ENCODE measurements at places on chromosomes 2 and 18.

DNA sequence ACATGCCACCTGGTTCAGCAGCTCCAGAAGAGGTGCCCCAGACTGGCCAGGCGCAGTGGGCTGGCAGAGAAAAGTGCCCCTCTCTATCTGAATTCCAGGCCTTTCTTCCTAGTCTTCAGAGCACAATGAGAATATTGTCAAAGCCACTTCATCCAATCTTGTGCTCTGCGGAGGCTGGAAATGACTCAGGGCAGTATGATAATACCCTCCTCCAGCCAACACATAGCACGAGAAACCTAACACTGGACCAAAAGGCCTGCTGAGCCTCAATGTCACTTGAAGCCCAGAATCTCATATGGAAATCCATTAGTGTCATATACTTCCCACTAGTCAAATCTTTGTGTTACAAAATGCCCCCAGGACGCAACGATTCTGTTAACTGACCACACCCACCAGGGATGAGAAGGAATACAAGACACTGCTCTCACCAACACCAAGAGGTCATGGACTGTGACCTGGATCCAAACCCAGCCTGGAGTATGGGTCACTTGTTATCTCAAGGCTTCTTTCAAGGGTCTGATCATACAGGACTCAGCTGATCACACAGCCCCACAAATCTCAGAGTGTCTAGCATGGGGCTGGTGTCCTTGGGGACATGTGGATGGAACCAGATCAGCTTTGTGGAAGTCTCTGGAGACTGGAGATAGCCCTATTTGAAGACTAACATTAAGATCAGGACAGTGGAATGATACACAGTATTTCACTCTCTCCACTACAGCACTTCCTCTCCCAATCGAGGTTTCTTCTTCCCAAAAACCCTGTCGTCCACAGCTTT lies 10.1 kb downstream of the KIF3C start:
- no peak for DNase-seq

GRCh38 chr2:142603759-142604158 lies 273.7 kb upstream of the KYNU start:
- DNase-seq: no peak

GRCh38 chr2:70143314-70144150 lies 47.3 kb downstream of the C2orf42 start:
- no peak for DNase-seq

- DNase-seq: no peak
Observed at GRCh38 chr2:65940856-65941255, 494.1 kb upstream of the MEIS1 start.

DNA sequence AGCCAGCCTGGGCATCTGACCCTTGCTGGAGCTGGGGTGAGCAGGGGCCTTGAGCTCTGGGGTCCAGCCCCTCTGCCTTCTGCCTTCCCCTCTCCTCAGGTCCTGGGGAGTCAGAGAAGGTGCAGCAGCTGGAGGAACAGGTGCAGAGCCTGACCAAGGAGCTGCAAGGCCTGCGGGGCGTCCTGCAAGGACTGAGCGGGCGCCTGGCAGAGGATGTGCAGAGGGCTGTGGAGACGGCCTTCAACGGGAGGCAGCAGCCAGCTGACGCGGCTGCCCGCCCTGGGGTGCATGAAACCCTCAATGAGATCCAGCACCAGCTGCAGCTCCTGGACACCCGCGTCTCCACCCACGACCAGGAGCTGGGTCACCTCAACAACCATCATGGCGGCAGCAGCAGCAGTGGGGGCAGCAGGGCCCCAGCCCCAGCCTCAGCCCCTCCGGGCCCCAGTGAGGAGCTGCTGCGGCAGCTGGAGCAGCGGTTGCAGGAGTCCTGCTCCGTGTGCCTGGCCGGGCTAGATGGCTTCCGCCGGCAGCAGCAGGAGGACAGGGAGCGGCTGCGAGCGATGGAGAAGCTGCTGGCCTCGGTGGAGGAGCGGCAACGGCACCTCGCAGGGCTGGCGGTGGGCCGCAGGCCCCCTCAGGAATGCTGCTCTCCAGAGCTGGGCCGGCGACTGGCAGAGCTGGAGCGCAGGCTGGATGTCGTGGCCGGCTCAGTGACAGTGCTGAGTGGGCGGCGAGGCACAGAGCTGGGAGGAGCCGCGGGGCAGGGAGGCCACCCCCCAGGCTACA lies 3.8 kb downstream of the EMILIN1 start:
- DNase-seq: no peak

DNA sequence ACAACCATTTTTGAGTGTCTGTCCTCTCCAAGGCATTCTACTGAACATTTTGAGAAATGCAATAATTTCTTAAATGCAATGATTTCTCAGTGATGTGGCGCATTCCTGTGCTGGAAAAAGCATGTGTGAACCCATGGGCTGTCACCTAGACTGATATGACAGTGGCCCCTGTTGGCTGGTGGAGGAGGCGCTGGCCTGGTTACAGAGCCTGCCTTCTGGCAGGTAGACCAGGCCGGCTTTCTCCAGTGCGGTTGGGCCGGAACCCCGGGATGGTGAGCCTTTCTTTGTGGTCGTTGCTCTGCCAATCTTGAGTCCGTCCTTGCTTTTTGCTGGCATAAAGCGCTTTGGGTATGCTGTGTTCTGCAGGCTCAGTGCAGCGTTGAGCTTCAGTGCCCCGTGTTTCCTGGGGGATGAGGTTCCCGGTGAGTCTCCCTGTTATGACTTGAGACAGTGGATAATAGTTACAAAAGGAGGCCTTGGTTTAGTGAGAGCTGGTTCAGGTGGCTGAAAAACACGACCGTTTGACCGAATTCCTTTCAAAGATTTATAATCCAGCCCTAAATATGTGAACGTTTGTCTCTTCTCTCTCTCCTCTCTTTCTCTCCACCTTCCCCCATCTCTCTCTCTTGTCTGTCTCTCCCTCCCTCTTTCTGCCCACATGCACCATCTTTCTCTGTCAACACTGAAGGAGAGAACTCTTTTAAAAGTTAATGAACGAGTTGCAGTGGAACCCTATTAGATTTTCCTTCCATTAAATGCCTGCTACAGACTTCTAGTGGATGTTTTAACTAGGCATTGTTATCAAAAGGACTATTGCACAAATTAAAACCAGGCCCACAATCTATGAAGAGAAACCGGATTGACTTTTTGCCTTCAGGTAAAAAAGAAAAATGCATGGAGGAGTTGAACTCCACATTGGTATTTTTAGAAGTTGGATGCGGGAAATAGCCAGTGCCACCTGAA lies 34.0 kb downstream of the TSHZ1 start:
- no peak for DNase-seq

DNA sequence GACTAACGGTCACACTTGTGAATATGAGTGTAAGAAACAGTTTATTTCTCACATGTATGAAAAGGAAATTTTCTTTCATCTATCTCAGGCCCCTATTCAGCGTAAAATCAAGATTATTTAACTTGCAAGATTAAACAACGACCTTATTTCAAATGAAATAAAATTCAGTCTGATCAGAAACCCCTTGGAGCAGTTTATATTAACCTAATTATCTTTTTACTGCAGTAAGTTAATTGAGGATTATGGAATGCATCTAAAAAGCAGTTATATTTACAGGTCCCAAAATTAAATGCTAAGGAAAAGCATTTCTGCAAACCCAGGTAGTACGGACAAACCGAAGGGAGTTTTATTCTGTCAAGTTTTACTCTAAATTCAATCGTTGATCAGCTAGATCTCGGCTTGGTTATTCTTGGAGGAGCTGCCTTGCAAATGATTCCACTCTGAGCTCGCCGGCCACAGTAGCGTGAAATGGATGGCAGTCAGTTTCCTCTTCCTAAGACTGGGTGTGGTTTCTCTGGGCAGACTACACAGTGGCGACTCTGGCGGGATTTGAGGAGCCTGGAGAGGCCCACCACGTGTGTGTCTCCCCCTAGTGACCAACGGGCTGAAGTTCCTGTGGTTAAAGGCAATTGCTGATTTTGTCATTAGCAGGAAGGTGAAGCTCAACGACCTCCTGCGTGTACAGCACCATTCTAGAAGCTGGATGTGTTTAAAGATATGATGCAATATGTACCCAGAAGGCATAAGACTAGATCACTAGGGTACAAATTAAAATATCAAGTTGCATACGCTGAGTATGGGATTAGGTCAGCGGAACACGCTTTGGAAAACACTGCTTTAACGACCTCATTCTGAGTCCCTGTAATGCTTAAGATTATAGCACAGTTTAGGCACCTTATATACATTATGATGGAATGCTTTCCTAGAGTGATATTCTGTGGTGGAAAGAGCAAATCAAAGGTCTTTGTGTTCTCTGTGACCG lies 36.4 kb downstream of the PRKRA start:
- DNase-seq: peak; percentile 89

GRCh38 chr2:231925303-231926179 lies 655 bp downstream of the NPPC start:
- DNase-seq: peak; percentile 62

DNA sequence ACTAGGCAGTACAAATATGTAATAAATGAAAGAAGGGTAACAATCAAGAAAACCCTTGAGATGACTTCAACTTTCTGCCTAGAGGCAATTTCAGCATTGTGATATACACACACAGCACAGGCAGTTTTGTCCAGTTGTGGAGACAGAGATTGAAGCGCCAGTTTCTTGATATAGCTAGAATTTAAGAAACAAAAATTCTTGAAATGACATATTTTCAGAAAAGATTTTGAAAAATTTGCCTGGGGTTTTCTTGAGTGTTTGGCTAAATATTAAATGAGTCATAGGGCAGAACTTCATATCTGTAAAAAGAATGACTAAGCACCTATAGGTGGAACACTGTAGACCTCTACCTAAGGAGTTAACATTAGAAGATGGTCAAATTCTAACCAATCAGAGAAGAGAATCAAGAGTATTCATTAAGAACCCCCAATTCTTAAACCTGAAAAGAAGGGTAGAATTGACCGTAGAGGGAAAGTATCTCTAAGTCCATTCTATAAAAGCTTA lies 1266.8 kb upstream of the TMEFF2 start:
- DNase-seq: no peak

DNA sequence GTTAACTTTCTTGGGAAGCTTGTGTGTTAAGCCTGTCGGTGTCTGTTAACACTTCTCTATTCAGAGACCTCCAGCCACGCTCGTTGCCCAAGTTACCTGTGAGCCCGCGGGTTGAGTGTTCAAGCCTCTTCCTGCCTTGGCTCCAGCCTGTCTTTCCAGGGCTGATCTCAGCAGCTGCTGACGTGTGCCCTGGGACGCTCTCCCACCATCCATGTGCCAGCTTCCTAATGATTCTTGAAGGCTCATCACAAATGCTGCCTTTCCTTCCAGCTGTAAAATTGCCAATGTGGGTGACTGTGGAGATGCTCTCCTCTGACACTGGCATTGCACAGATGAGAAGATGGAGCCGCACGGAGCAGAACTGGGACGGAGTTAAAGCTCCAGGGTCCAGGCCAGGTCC lies 6.1 kb downstream of the RNF144A start:
- DNase-seq: no peak

- DNase-seq: no peak
Observed at GRCh38 chr2:204354442-204354856, 190.8 kb upstream of the PARD3B start.

DNA sequence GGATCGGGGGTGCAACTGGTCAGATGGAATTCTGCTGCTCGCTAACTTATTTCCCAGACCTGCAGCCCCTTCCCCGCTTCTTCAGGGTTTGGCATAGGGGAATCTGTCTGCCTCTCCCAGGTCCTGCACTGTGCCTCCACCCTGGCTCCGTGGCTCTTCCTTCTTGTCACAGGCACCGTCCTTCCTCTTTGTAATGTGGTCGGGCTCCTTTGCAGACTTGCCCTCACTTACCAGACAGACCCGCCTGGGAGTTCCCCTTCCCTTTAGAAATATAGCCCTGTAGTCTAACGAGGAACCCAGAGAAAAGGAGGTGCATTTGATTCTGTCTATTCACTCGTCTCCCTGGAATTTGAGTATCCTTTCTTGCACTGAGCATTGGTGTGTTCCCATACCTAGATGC lies 63.9 kb upstream of the PAX8 start:
- no peak for DNase-seq

DNA sequence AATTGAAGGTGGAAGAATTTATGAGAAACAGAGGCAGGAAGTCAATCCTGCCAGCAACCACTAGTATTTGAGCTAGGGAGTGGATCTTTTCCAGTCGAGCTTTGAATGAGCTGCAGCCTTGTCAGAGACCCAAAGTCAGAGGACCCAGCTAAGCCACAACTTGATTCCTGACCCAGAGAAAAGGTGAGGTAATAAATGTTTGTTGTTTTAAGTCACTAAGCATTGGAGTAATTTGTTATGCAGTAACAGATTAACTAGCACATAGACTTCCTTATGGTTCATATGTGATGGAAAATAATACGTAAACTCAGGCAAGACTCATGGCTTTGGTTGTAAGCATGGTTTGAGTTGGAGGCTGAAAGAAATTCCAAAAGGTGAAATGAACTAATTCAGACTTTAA lies 21.6 kb downstream of the EFEMP1 start:
- no peak for DNase-seq

DNA sequence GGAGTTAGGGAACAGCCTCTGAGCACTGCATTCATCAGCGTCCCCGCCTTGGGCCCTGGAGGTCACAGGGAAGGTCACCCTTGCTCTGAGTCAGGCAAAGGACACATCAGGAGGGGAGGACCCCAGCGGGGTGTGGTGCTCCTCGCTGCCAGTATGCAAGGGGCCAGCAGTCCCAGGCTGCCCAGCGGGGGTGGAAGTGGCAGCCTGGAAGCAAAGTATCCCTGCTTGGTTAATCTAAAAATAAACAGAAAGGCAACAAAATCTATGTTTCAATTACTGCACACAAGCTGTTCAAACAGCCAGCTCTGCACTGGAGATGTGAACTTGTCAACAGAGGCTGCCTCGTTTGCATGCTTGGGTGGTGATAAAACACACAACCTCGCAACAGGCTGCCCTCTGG lies 164.1 kb downstream of the KLHL29 start:
- peak; percentile 55 for DNase-seq

DNA sequence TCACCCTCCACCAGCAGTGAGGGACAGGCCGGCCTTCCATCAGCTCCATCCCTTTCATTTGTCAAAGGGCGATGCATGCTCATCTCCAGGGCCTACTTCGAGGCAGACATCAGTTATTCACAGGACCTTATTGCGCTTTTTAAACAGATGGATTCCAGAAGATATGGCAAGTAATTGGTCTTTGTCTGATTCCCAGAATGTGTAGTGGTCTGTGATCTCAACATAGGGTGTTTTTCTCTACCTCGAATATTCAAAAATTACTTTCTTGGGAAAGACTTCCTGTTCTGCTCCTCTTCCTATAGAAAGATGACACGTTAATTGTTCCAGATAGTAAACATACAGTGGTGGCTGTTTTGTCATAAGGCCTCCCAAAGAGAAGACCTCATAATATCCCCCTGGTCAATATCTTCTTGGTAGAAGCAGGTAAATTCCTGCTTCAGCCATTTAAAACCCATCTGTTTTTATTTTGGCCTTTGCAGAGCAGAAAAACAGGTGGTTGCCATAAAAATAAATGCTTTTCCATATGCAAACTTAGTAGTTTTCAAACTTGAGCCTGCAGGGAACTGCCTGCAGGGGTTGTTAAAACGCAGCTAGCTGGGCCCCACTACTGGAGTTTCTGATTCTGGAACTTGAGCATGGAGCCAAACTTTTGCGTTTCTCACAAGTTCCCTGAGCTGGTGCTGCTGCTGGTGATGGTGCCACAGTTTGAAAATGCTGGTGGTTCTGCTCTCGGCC lies 8.2 kb downstream of the SMARCAL1 start:
- DNase-seq: no peak

- peak; percentile 21 for DNase-seq
Observed at GRCh38 chr2:40244251-40244650, 207.6 kb downstream of the SLC8A1 start.

GRCh38 chr2:212153923-212154322 lies 384.7 kb downstream of the ERBB4 start:
- no peak for DNase-seq

- no peak for DNase-seq
Observed at GRCh38 chr2:223166983-223167650, 115.1 kb downstream of the KCNE4 start.

GRCh38 chr2:108534584-108535356 lies 500 bp downstream of the LIMS1 start:
- no peak for DNase-seq

- DNase-seq: no peak
Observed at GRCh38 chr18:48405978-48406377, 3.2 kb downstream of the ZBTB7C start.

All from smooth muscle cell of the brain vasculature (primary cell).